Activated CD4-positive, alpha-beta T cell treated with anti-CD3 and anti-CD28 coated beads, Interleukin-2, amount 50 U/mL, for 1 hour (primary cell): ENCODE measurements at places on chromosomes 3 and 15.

DNA sequence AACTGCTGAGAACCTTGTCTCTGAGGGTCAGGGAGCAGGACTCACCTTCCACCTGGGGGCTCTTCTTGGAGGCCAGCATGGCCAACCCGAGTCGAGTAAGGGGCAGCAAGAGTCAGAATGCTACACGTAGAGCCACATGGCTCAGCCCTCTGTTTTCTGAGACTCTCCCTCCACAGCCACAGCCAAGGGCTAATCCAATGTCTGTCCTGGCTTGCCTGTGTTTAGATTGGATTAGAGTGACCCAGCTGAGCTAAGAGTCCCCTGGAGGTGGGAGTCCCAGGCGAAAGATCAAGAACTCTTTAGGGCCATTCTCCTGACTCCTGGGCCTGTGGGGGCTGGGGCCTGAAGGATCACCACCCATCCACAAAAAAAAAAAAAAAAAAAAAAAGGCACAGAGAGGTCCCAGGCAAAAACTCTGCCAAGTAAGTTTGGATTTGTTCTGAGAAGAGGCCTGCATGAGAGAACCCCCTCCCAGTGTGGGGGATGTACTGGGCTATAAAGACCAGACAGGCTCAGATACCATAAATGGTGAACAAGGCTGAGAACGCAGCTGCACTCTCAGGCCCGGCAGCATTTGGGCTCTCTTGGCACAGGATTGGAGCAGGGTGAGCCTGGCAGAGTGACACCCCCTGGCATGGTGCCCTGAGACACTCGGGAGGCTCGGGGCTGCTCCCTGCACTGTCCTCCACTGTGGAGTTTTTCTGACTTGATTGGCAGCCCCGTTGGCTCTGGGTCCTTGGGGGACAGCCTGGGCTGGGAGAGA lies 88.0 kb upstream of the OSBPL11 start:
- no peak for DNase-seq

- no peak for DNase-seq
These were observed 251.1 kb upstream of the ST8SIA2 start for GRCh38 chr15:92142242-92143232.

GRCh38 chr3:55524565-55525244 lies 37.6 kb upstream of the WNT5A start:
- no peak for DNase-seq

DNA sequence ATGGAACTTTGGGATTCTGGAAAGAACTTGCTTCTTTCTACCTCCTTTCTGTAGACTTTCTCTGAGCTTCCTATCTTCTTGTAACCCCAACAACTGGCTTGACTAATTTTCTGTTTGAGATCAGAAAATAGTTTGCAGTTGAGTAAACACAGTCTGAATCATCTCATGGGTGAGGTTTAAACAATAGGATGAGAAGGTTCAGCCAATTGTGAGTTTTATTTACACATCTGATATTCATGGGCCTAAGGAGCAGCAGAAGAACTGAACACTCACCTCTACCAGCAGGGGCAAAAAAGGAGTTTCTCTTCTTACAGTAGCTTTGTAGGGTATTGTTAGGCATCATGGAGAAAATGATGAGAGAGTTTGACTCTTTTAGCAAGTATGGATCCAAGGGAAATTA lies 54.2 kb downstream of the DTWD1 start:
- no peak for DNase-seq

GRCh38 chr3:52218026-52218425 lies 7.4 kb downstream of the TLR9 start:
- DNase-seq, result no peak

DNA sequence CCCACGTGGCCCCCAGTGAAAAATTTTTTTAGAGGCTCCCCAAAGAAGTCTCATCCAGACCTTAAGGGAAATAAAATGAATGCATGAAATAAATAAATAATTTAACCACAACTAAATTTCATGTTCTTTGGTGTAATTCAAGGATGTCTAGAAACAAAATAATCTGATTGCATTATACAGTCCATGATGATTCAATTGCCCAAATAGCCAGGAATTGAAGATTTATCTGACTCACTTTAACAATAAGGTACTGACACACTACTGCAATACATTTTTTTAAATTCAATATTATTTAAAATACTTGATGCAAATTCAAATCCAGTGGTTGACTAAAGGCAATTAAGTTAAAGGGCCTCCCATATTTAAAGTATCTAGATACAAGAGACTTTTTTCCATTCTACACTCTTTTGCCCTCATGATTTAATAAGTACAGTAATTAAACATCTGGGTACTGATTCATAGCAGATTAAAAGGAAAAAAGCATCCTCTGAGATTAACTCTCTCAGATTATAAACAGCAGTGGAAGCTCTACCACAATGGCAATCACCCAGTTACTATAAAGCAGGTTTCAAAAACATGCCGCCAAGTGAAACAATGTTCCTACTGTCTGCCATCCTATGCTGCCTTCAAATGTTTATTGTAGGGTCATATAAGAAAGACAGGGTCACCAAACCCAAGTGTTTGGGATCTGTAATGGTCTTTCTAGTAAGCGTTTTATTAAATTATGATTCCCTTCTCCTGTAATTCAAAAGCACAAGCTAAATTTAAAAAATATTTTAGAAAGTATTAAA lies 9.9 kb downstream of the UQCC5 start:
- no peak for DNase-seq

GRCh38 chr15:72700076-72700475 lies 14.1 kb downstream of the BBS4 start:
- no peak for DNase-seq

DNA sequence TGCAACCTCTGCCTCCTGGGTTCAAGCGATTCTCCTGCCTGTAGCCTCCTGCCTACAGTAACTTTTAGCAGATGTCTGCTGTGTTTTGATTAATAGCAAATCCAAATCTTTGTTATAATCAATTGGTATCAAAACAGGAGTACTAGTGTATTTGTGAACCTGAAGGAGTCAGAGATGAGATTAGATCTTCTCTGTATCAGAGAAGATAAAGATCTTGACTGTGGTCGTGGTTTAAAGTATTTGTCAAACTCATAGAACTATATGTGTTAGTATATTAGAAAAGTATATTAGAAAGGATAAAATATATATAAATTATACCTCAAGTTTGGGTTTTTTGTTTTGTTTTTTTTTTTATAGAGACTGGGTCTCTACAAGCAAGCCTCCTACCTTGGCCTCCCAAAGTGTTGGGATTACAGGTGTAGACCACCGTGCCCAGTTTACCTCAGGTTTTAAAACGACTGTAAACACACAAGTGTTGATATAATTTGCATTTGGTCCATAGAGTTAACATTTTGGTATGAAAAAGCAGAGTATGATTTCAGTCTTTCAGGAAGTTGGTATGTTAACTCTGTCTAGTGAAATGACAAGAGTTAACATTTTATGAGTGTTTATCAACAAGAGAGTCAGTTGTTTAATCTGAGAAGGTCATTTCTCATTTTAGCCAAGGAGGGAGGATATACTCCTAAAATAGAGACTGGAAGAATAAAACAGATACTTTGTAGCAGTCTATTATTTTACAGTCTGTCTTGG lies 18.3 kb downstream of the RTF1 start:
- no peak for DNase-seq

DNA sequence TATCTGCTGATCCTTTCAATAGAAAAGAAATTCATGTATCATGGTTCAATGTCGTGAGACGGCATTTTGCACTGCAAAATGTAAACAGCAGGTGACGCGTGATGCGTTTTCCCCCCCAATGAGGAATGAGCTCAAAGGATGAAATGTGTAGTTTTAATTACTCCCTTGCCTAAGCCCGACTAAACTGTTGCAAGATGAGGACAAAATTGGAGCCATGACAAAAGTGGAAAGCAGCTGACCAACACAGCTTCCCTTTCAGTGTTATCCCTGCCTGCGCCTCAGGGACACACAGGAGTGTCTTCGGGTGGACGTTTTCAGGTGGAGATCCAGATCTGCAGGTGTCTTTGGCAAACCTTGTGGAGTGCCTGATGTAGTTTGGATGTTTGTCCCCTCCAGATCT lies 92.0 kb downstream of the GABRG3 start:
- DNase-seq, result no peak

- no peak for DNase-seq
These were observed 121.9 kb downstream of the CACNA1D start for GRCh38 chr3:53616321-53616720.

GRCh38 chr3:47916201-47916600 lies 100.0 kb downstream of the MAP4 start:
- no peak for DNase-seq

GRCh38 chr3:160012108-160012507 lies 23.5 kb downstream of the IL12A start:
- DNase-seq, result no peak

DNA sequence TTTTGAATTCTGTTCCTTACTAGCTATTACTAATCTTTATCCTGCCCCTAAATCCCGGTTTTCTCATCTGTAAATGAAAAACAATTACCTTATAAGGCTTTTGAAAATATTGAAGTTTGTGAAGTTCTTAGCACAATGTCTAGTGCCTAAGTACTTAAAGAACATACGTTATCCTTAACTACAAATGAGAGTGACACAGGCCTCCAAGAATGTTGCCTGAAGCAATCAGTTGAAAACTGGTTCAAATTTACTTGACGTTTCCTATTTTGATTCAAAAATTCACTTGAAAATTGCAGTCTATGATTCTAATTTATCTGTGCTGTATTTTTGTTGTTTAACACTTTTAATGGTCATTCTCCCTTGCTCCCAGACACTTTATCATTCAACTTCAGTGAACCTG lies 3.2 kb downstream of the SENP7 start:
- DNase-seq, result no peak

DNA sequence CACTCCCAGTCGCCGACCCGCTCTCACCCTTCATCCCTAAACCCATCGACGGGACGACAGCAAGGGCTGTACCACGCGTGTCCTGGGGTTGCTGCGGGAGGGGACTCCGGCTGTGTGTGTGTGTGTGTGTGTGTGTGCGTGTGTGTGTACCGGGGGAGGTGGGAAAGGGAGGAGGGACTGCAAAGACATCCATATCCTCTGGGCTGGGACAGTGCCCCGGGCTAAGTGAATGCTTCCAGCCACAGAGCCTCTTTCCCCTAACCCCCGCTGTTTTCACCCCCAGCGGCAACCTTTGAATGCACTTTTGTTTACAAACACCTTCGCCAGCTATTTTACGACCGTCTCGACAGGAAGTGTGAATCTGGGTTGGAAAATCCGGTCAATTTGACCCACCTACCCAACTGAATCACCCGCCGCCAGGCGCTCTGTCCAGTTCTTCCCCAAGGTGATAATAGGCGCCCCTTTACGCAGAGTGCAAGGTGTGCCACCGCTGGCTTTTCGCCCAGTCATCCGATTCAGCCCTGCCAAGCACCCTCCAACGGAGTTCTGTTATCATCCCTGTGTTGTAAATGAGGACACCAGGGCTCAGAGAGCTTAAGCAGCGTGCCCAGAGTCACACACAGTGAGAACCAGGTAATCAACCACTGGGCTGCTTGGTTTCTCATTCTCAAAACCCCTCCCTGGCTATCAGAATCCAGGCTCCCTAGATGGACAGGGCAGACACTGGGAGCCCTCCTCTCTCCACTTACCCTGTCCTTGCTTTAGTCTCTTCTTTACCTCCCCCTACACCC lies 739 bp upstream of the AMOTL2 start:
- DNase-seq, result no peak

GRCh38 chr3:101513419-101513986 lies 491 bp upstream of the SENP7 start:
- DNase-seq, result no peak

GRCh38 chr15:66719471-66719870 lies 17.4 kb downstream of the SMAD6 start:
- DNase-seq, result no peak

DNA sequence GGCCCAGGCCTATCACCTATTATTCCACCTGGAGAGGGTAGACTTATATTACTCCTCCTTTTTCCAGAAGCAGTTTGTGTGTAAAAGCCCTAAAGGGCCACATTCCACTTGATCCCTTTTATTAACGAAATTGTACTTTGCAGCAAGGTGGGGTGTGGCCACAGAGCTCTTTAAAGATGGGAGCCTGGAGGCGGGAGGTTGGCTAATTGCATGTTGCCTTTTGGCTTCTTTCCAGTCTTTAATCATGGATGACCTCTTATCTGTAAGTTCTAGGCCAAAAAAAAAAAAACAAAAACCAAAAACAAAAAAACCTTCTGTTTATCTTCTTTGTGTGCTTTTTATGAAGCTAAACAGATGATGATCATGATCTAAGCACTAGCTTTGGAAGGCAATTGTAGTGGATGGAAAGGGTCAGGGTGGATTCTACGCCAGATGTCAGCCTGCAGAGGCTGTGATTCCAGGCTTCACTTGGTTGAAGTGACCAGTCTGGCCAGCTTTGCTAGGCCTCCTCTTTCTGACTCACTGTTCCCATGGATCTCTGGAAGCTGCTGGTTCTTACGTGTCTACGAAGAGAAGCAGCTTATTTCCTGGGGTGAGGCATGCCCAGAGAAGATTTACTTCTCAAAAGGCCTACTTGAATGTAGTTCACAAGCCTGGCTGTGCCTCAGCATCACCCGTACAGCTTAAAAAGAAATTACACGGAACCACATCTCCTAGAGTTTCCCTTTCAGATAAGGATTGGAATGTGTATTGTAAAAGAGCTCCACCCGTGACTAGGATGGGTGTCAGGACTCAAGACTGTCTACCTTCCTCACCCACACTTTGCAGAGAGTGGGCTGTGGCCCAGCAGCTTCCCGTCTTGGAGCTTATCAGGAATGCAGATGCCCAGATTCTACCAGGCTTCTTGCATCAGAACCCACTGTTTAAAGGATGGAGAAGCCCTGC lies 330.9 kb upstream of the C2CD4B start:
- DNase-seq, result no peak

- DNase-seq, result no peak
These were observed 4.3 kb downstream of the TNIK start for GRCh38 chr3:171455603-171456550.
